ENCODE measurements at places on chromosomes 5 and 9.

DNA sequence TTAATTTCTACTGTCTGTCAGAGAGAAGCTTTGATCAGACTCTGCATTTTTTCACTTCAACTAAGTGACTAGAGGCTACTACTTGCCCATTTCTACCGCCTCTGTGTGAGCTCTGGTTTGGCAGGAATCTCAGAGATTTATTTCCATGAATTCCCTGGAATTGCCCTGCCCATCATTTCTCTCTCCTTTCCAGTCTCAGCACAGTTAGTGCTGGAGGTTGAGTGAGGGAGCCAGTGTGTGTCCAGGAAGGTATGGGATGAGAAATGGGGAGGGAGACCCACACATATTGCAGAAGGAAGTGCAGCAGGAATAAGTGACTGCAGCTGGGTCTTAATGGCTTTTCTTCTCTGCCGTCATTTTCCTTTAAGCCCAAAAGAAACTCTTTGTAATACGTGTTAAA is 443.1 kb upstream of the ZNF462 start:
- no peak for DNase-seq

GRCh38 chr5:56145511-56145910 is 87.6 kb downstream of the ANKRD55 start:
- no peak for DNase-seq

DNA sequence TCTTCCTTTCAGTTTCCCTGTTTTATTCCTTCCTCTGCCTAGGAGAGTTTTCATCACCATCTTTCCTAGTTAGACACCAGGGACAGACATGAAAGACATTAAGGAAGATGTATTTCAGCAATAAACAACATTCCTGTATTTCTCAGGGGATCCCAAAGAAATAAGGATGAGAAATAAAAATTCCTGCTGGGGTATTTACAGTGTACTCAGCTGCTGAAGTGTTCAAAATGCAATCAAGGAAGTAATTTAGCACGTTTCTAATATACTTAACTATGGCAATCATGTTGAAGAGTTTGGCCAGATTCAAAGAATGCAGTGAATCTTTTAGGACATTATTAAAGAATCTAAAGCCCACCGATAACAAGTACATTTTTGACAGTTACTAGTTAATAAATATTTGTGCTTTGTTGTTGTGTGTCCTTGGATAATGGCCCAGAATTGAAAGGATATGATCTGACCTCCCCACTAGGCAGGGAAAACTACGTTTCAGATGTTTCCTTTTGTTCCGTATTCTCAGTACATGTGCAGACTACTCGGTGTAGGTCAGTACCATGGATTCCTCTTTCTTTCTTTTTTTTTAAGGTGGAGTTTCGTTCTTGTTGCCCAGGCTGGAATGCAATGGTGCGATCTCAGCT is 46.8 kb downstream of the INIP start:
- no peak for DNase-seq

DNA sequence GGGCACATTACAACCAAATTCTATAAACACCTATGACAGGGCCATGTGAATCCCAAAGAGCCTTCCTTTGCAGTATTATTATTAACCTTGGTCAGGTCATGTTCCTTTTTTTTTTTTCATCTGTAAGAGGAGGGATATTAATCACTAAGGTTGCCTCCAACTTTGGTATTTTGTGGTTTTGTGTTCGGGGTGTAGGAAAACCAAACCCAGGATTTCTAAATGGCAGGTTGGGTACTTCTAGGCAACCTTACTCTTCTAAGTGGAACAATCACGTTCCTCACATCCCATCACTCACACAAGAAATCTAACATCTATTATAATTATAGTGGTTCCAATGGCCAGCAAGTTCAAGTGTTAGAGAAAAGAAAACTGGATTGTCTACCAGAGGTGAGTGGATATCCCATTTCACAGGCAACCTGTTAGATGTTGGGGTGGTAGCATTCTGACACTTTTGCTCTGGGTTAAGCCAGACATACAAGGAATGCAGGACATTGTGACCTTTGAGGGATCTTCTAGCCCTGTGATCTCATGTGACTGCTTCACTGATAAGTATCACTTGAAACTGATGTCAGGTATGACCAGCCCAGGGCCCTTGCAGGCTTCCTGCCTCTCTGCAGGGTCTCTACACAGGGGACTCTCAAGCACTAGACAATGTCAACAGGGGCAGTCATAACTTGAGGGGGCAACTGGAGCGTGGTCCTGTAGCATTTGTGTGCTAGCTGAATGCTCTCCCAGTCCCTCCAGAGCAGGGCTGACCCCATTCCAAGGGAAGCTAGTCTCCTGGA is 126.2 kb upstream of the VLDLR start:
- no peak for DNase-seq

GRCh38 chr5:103271570-103272289 is 13.2 kb downstream of the MACIR start:
- DNase-seq = no peak

GRCh38 chr5:132947671-132948070 is 15.8 kb downstream of the AFF4 start:
- DNase-seq = no peak

DNA sequence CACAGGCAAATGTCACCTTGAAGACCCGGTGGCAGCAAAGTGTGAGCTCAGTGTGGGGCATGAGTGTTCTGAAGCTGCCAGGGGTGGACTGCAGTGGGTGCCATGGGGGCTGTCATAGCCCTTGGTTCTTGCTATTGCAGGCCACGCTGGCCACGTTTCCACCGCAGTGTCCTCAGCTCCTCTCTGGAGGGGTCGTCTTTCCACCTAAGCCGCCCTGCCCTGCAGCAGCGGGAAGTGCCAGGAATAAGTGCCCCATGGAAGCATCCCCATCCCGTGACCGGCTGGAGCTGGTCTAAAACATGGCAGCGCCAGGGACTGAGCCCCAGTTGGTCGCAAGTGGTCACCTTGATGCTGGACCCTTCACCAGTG is 6.9 kb downstream of the OBP2B start:
- DNase-seq = no peak

- DNase-seq = no peak
These were observed 106.0 kb downstream of the CD180 start for GRCh38 chr5:67090593-67090992.
